ENCODE measurements at places on chromosomes 11 and 22.
A peak's percentile ranks its signal among the peaks of the same experiment; 100 is the strongest.

- DNase-seq = no peak
Measured at GRCh38 chr11:120622189-120622875, 110.8 kb downstream of the GRIK4 start.

GRCh38 chr22:32023251-32023827 lies 19.7 kb upstream of the SLC5A1 start:
- no peak for DNase-seq

DNA sequence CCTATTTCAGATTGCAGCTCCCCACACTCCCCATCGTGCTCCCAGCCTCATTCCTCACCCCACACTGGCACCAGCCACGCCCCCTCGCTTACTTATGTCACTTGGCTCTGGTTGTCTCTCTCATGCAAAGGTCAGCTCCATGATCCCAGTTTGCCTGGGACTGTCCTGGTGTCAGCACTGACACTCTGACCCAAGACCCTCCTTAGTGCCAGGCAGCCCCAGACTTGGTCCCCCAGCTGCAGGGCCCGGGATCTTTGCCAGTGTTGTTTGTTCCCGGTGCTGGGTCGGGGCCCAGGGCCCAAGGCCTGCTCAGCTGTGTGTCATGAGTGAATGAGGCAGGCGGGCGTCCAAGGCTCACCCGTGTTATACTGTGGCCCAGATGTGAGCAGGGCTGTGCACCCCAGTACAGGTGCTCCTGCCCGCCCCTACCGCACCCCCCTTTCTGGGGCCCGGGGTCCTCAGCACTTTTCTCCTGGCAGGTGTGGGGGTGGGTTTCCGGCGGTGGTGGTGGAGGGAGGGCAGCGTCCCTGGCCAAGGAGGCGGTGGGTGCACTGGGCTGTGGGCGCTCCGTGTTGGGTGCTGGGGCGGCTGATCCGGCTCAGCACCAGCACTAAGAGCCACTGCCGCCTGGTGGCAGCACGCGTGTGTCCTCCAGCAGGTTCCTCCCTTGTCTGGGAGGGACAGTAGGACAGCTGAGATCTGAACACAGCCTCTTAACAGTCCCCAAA lies 19.5 kb downstream of the IL17REL start:
- peak; percentile 52 for DNase-seq

DNA sequence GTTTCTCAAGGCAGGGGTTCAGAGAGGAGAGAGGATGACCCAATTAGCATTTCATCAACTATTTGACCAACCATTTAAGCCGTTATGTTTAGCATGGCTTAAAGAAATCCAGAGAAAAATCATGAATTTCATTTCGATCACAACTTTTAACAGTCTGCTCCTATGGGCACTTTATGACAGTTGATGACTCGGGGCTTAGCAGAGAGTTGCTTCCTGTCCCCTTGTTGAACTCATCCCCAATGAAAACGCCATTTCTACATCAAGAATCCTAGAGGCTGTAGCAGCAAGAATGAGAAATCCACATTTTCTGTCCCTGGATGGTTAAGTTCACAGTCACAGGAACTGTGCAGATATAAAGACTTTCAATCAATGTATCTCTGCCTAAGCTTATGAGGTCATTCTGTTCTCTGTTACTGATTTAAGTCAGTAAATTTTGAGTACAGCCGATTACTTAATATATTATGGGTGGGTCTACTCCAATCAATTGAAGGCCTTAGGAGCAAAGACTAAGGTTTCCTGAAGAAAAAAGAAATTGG lies 81.1 kb downstream of the BDNF start:
- no peak for DNase-seq

GRCh38 chr22:25396615-25397200 lies 167.8 kb upstream of the GRK3 start:
- no peak for DNase-seq

DNA sequence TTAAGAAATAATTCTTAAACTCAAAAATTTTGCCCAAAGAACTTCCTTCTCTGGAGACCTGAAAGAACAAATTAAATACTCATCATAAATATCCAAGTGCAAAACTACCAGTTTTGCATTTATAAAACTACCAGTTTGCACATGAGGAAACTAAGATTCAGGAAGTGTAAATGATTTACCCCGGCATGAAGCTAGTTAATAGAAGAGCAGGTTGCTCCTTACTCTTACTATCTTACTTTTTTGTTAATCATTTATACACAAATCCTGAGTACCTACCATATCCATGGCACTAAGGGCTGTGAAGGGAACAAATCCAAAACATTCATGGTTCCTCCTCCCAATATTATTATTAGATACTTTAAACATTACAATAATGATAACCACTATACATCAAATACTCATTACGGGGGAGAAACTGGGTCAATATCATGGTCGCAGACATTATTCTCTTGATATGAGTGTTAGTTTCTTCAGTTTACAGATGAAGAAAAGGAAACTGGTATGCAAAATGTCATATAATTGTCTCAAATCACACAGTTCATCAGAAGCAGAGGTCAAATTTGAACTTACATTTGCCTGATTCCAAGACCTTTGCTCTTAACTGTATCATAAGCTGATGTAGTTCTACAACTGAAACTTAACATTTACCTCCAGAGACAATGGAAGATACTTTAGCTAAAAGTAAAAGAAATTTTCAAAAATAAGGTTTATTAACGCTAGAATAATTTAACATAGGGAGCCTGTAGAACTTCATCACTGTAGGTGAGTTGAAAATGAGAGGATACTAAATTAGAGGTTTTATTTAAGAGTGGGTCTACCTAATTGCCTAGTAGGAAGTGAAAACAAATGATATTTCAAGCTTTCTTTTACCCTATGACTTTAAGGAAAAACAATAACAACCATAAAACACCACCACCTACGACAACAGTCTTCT lies 74.5 kb downstream of the FAM76B start:
- DNase-seq = no peak

DNA sequence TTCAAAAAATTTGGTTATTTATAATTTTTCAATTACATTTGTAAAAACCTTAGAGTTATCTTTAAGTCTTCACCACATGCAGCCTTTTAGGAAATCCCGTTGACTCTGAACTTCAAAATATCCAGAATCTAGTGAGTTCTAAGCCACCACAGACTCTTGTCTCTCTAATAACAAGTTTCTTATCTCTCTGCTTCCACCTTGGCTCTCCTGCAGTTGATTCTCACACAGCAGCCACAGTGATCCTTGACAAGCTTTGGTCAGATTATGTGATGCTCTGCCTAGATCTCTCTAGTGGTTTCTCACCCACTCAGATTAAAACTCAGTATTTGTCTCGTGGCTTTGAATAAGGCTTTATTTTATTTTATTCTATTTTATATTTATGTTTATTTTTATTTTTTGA lies 8.6 kb downstream of the HSD17B12 start:
- DNase-seq = no peak

DNA sequence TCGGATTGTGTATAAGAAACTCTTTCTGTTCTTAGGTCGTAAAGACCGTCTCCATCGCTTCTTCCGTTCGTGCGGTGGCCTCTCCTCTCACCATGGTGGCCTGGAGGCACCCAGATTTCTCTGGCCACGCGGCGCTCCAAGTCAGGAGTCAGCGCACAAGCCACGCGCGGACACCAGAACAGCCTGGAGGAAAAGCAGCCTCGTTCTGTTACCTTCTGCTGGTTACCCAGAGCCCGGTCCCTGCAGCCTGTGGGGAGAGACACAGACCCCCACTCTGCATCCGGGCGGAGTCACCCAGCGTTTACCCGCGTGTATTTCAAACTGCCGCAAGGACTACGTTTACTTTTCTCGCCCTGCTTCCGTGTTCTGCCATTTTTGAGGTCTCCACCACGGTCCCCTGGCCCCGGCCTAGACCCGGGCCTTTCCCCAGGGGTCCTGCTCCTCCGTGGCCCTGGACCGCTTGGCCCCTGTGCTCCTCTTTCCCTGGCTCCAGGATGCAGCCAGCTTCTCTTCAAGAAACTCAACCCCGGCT lies 776.1 kb downstream of the BRD1 start:
- DNase-seq = no peak

- peak; percentile 33 for DNase-seq
Measured at GRCh38 chr22:33921525-33922348, 1.5 kb upstream of the LARGE1 start.

DNA sequence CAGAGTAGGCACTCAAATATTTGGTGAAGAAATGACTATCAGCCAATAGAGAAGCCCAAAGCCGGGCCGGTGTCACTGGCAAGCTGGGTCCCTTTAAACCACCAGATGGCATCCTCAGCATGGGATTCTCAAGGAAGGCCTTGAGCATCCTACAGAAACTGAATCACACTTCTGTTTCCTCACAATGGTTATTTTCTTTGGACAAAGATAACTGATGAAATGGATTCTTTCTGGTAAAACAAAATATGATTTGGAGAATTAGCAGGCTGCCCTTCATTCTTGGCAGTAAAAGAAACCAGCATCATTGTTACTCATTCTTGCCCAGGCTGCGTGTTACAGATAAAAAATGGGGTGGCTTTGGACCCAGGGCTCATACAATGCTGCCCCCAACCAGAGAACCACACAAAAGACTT lies 30.3 kb upstream of the ASPHD2 start:
- DNase-seq = peak; percentile 36

- no peak for DNase-seq
Measured at GRCh38 chr11:111021131-111021530, 224.4 kb upstream of the POU2AF2 start.

DNA sequence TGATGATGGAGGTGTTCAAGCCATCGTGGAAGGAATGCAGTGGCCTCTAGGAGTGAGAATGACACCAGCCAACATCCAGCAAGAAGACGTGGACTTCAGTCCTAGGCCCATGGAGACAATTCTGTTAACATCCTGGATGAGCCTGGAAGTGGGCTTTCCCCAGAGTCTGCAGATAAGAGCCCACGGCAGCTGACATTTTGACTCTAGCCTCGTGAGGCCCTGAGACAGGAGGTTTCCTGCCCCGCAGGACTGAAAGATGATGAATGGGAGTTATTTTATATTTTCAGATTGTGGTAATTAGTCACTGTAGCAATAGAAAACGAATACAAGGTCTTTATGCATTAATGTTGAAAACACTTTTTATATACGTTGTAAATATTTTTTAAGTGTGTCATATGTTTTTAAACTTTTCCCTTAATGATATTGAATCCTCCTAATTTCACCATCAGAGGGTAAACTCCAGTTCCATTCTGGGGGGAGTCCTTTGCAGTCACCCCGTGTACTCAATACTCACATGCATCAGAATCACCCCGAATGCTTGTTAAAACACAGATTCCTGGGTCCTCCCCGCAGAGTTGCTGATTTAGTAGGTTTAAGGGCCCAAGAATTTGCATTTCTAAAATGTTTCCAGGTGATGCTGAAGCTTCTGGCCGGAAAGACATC lies 570 bp upstream of the TPCN2 start:
- no peak for DNase-seq

GRCh38 chr22:41362615-41363014 lies 19.1 kb upstream of the TEF start:
- no peak for DNase-seq

DNA sequence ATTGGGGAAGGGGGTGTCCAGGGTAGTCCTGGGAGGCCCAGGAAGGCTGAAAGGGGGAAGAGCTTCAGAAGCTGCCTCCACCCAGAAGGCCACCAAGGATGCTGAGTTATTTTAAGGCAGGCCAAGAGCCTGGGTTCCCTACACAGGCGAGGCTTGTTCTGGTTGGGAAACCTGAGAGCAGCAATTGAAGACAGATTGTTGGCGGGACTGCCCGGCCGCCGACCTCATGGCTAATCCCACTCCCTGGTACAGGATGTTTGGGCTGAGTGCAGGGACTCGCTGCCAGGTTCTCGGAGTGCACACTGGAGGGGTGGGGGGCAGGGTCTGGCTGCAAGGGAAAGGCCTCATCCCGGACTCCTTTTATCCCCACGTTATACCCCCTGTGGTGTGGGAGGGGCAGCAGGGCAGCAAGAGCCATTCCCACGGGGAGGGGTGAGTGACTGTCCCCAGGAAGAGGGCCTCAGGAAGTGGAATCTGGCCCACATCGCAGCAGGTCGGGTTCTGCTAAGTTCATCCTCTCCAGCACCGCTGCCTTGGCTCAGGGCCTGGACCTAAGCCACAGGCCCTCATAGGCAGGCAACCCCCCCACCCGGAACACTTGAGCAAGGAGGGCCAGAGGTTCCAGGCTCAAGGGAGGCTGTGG lies 43.6 kb upstream of the PRR5 start:
- DNase-seq = no peak

GRCh38 chr22:30863081-30863833 lies 105.3 kb downstream of the MORC2 start:
- DNase-seq = no peak

- no peak for DNase-seq
Measured at GRCh38 chr11:72241291-72241781, 2.6 kb downstream of the PHOX2A start.

- no peak for DNase-seq
Measured at GRCh38 chr22:45159652-45160462, 3.9 kb upstream of the NUP50 start.

DNA sequence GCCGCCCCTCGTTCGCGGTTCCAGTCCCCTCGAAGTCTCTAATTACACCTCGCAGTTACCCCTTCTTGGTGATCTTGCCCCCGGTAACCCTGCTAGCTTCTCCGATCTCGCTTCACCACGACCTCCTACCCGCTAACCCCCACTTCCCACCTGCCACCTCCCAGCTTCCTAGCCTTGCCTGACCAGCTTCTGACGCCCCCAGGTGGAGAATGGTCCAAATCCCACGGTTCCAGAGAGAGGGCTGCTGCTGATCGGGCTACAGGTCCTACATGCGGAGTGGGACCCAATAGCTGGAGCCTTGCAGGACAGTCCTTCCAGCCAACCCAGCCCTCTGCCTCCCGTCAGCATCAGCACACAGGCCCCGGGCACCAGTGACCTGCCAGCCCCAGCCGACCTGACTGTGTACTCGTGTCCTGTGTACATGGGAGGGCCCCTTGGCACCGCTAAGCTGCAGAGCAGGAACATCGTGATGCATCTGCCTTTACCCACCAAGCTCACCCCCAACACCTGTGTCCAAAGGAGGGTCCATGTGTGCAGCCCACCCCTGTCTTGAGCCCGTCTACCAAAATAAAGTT lies 31.9 kb downstream of the RRP8 start:
- no peak for DNase-seq

GRCh38 chr11:10885703-10886363 lies 28.0 kb upstream of the ZBED5 start:
- no peak for DNase-seq

GRCh38 chr11:100574894-100575769 lies 112.0 kb upstream of the ARHGAP42 start:
- no peak for DNase-seq

GRCh38 chr11:126602349-126602940 lies 247.0 kb downstream of the ST3GAL4 start:
- no peak for DNase-seq

DNA sequence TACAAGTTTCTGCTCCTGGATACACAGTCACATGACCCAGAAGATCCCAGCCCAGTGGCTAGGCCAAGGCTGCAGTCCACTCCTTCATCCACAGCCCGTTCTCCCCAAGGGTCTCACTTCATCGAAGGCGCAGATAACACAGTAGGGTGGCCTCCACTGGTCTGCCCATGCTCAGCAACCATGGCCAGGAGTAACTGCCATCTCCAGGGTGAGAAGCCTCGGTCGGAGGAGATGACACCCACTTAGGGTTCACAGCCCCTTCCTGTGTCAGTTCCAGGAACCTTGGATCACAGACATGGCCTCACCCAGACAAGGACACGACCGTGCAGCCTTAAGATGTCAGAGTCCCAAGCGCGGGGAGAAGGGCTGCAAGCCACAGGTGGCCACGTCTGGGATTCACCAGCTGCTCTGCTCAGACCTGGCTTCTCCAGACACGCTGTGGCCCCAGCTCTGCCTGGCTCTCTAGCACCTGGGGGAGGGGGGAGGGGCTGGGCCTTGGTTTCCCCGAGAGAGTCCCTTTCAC lies 2.6 kb downstream of the BET1L start:
- DNase-seq = no peak

GRCh38 chr11:72069200-72069599 lies 11.1 kb downstream of the NUMA1 start:
- no peak for DNase-seq

GRCh38 chr11:1714908-1715885 lies 18.2 kb downstream of the KRTAP5-6 start:
- no peak for DNase-seq

Data from T-helper 2 cell (primary cell).